ENCODE measurements at places on chromosomes 5 and 9. TPM values are rescaled to one million over a fixed set of nuclear protein-coding genes. Genes with fewer than 3 reads are reported as not detected.

CNOT6 gene
- polyA plus RNA-seq, result 11.4 TPM

LMAN2 gene
- 276 TPM for polyA plus RNA-seq

- no peak overlapping the region for H3K27ac ChIP-seq
- peaks cover 40% of the 10 kb centered on the region for H3K36me3 ChIP-seq
- H3K27me3 ChIP-seq, result no peaks in the 10 kb centered on the region
- H3K4me1 ChIP-seq, result peaks cover 5% of the 10 kb centered on the region
Observed at GRCh38 chr9:137762414-137763061, 115.0 kb upstream of the CACNA1B start.

SLC28A3 gene
- polyA plus RNA-seq, result not detected

DNA sequence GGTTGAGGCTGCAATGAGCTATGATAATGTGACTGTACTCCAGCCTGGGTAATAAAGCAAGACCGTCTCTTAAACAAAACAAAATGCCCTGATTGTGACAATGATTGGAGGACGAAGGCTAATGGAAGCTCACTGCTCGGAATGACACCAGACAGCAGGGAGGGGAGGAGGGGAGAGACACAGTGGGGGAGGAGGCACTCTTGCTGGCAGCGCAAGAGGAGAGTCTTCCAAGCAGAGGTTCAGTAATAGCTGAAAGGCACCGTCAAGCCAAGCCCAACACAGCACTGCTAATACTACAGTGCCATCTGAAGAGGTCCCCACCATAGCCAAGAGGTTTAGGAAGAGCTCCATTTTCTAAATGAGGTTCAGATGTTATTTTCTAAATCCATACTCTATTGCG is 102.3 kb downstream of the GLDC start:
- H3K4me1 ChIP-seq, result no peaks in the 10 kb centered on the region
- no peak overlapping the region for H3K27ac ChIP-seq
- H3K36me3 ChIP-seq, result no peaks in the 10 kb centered on the region
- DNase-seq, result no peak
- no peak overlapping the region for H3K4me3 ChIP-seq

GRCh38 chr9:98811051-98811650 is 3.7 kb downstream of the GALNT12 start:
- DNase-seq, result no peak
- H3K36me3 ChIP-seq, result no peaks in the 10 kb centered on the region
- H3K27ac ChIP-seq, result no peak overlapping the region
- no peak overlapping the region for H3K4me3 ChIP-seq
- peaks cover 22% of the 10 kb centered on the region for H3K4me1 ChIP-seq

- H3K27ac ChIP-seq, result no peak overlapping the region
- H3K4me3 ChIP-seq, result no peak overlapping the region
- no peak for DNase-seq
- no peaks in the 10 kb centered on the region for H3K4me1 ChIP-seq
Observed at GRCh38 chr5:179421144-179421901, 76.1 kb upstream of the ADAMTS2 start.

DNA sequence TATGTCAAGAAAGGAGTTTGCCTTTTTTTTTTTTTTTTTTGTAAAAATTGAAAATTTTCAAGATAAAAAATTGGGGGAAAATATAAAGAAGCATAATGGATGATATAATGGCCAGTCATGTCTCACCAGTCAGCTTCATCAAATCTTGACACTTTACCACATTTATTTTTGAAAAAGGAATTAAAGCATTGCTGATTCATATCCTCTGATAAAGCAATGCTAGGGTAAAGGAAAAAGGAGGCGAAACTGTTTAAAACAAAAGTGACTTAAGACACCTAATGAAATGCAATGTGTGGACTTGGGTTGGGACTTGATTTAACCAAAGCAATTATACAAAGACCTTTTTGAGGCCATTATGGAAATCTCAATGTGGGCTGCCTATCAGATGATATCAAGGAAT is 208.5 kb downstream of the ARHGAP26 start:
- H3K27ac ChIP-seq, result peak overlapping the region; percentile 41
- H3K27me3 ChIP-seq, result no peaks in the 10 kb centered on the region
- DNase-seq, result no peak
- peaks cover 81% of the 10 kb centered on the region for H3K4me1 ChIP-seq

GRCh38 chr5:36457511-36458270 is 148.7 kb upstream of the SLC1A3 start:
- DNase-seq, result no peak
- H3K27me3 ChIP-seq, result no peaks in the 10 kb centered on the region
- H3K27ac ChIP-seq, result no peak overlapping the region
- H3K4me3 ChIP-seq, result no peak overlapping the region

SEMA6A gene
- 0.49 TPM for polyA plus RNA-seq

TMEM215 gene
- not detected for polyA plus RNA-seq

DNA sequence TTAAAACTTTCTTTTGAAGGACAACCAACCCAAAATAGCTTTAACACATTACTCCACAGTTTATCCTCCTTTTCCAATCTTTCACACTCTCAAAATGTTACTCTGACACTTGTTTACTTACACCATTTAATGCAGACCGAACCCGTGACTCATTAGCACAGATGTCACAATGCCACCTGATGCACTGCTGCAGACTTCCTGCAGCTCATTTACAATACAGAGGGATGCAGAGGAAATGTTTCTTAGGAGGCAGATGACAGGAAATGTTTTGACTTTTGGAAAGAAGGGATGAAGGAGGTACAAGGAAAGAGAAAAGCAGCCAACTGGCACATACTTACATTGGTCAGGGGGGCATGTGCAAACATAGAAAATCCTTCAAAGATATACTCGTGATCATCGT is 39.0 kb downstream of the DROSHA start:
- peaks cover 43% of the 10 kb centered on the region for H3K36me3 ChIP-seq
- no peak overlapping the region for H3K27ac ChIP-seq
- DNase-seq, result no peak
- no peaks in the 10 kb centered on the region for H3K27me3 ChIP-seq
- H3K4me3 ChIP-seq, result no peak overlapping the region

REEP2 gene
- 0.24 TPM for polyA plus RNA-seq

GRCh38 chr9:37758747-37759146 is 5.1 kb downstream of the TRMT10B start:
- DNase-seq, result no peak
- H3K36me3 ChIP-seq, result no peaks in the 10 kb centered on the region
- H3K4me3 ChIP-seq, result no peak overlapping the region
- no peak overlapping the region for H3K27ac ChIP-seq
- peaks cover 10% of the 10 kb centered on the region for H3K4me1 ChIP-seq
- no peaks in the 10 kb centered on the region for H3K27me3 ChIP-seq

DNA sequence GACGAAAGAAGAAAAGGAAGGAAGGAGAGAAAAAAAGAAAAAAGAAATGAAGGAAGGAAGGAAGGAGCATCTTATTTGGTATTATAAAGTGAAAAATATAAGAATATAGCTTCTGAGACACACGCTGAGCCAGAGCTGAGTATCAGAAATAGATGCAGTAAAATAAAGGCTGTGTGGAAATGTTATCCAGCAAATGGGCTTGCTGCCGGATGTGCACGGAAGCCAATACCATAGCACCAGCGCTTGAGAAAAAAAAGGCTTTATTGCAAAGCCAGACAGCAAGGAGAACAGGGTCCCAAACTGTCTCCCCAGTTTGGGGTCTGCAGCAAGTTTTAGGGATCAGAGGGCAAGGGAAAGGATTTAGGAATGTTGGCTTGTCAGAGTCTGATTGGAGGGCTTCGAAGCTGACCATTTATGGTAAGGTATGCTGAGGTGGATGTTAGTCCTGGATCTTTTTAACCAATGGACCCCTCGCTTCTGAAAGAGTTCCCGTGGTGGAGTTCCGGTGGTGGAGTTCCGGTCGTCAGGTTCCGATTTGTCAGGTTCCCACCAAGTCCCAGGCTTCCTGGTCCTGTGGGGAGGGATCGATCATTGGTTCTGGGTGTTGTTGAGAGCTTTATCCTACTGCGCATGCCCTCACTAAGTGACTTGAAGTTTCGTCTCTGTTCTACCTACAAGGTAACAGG is 70.4 kb downstream of the SFXN1 start:
- H3K27me3 ChIP-seq, result peaks cover 4% of the 10 kb centered on the region
- no peaks in the 10 kb centered on the region for H3K4me1 ChIP-seq
- no peaks in the 10 kb centered on the region for H3K36me3 ChIP-seq
- no peak for DNase-seq
- no peak overlapping the region for H3K4me3 ChIP-seq
- H3K27ac ChIP-seq, result no peak overlapping the region

ANKRD20A1 gene
- polyA plus RNA-seq, result 1.7 TPM

DNA sequence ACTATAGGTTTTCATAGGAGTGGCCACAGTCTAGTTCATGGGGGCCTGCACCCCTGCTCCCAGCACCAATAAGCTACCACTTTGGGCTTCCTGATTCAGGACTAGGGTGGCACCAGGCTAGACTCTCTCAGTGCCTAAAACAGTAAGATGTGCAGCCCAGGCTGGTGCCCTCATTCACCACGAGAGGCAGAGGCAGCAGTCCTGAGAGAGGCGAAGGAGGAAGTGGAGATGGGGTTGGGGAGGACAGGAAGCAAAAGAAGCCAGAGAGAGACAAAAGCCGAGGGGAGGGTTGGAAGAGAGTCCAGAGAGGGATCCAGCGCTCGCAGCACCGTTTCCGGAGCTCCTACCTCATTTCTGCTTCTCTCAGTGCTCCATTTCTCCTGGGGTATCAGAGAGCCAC is 180.9 kb downstream of the MED10 start:
- no peaks in the 10 kb centered on the region for H3K36me3 ChIP-seq
- H3K4me3 ChIP-seq, result no peak overlapping the region
- no peak overlapping the region for H3K27ac ChIP-seq
- H3K27me3 ChIP-seq, result no peaks in the 10 kb centered on the region

GRCh38 chr5:96651047-96651446 is 11.1 kb upstream of the CAST start:
- no peak overlapping the region for H3K4me3 ChIP-seq
- H3K4me1 ChIP-seq, result no peaks in the 10 kb centered on the region
- DNase-seq, result no peak
- H3K27me3 ChIP-seq, result no peaks in the 10 kb centered on the region

BARX1 gene
- not detected for polyA plus RNA-seq

- H3K27me3 ChIP-seq, result peaks cover 3% of the 10 kb centered on the region
- DNase-seq, result no peak
- H3K36me3 ChIP-seq, result no peaks in the 10 kb centered on the region
- no peaks in the 10 kb centered on the region for H3K4me1 ChIP-seq
- H3K4me3 ChIP-seq, result no peak overlapping the region
- no peak overlapping the region for H3K27ac ChIP-seq
Observed at GRCh38 chr9:123372766-123373446, 16.9 kb downstream of the CRB2 start.

ZNF608 gene
- not detected for polyA plus RNA-seq

GRCh38 chr5:102130386-102130785 is 165.7 kb downstream of the SLCO4C1 start:
- H3K27ac ChIP-seq, result no peak overlapping the region
- H3K4me3 ChIP-seq, result no peak overlapping the region
- no peaks in the 10 kb centered on the region for H3K36me3 ChIP-seq
- no peak for DNase-seq
- no peaks in the 10 kb centered on the region for H3K4me1 ChIP-seq
- no peaks in the 10 kb centered on the region for H3K27me3 ChIP-seq

DNA sequence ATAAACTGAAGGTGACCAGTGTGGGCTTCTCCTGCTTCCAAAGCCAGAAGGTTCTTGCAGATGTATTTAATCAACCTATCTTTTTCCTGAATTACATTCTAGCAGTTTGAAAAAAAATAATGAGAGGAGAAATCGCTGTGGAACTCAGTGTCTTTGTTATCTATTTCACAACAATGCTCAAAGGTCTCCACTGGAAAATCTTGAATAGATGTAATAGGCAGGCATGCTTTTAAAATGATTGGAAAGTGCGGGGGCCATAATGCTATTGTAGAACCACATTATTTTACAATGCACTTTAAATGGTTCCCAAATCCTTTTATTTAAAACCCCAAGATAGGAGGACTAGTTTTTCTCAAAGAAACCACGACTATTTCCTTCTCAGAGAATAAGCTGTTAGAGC is 23.3 kb downstream of the ENC1 start:
- no peaks in the 10 kb centered on the region for H3K4me1 ChIP-seq
- no peak overlapping the region for H3K27ac ChIP-seq
- H3K4me3 ChIP-seq, result no peak overlapping the region
- no peaks in the 10 kb centered on the region for H3K27me3 ChIP-seq
- no peaks in the 10 kb centered on the region for H3K36me3 ChIP-seq

- H3K27ac ChIP-seq, result peak within 1 kb of the TSS; percentile 86
- H3K4me1 ChIP-seq, result peaks cover 35% of the 10 kb centered on the region
- H3K36me3 ChIP-seq, result peaks cover 17% of the 10 kb centered on the region
- DNase-seq, result peak; percentile 51
- no peaks in the 10 kb centered on the region for H3K27me3 ChIP-seq
Observed at GRCh38 chr9:33446946-33447798, at the start of gene AQP3. TSS of gene AQP3 (minus strand) at chr9:33447593. CDS start at chr9:33447530, 63 bp downstream.

DNA sequence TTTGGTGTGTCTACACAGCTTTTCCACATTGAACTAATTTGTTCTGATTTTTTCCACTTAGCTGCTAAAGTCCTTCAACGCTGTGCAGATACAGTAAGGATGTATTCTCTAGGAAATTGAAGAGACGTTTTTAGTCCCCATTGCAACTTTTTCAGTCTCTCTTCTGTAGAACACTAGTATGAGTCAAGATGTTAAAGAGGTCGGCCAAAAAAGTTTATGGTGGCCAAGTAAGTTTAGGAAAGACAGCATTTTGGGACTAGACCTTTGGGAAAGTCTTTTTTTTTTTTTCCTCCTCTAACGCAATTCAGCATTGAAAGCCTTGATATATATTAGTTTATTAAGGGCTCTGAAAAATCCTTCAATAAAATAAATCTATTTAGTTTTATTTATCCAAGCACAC is 243.5 kb upstream of the FBXL7 start:
- no peak for DNase-seq
- H3K4me1 ChIP-seq, result no peaks in the 10 kb centered on the region
- no peaks in the 10 kb centered on the region for H3K27me3 ChIP-seq
- no peak overlapping the region for H3K27ac ChIP-seq

SLC36A3 gene
- polyA plus RNA-seq, result not detected

IL33 gene
- polyA plus RNA-seq, result not detected

GRCh38 chr5:93278896-93279295 is 302.1 kb downstream of the NR2F1-AS1 start:
- no peak overlapping the region for H3K4me3 ChIP-seq
- no peaks in the 10 kb centered on the region for H3K36me3 ChIP-seq
- H3K27ac ChIP-seq, result no peak overlapping the region

GRCh38 chr5:23614422-23614821 is 107.0 kb downstream of the PRDM9 start:
- H3K4me3 ChIP-seq, result no peak overlapping the region
- H3K27me3 ChIP-seq, result no peaks in the 10 kb centered on the region
- H3K36me3 ChIP-seq, result no peaks in the 10 kb centered on the region
- H3K4me1 ChIP-seq, result no peaks in the 10 kb centered on the region

C9 gene
- not detected for polyA plus RNA-seq

OSMR gene
- polyA plus RNA-seq, result not detected

GRCh38 chr5:40475561-40475960 is 204.2 kb upstream of the PTGER4 start:
- no peaks in the 10 kb centered on the region for H3K27me3 ChIP-seq
- H3K4me1 ChIP-seq, result peaks cover 3% of the 10 kb centered on the region
- no peak overlapping the region for H3K4me3 ChIP-seq
- DNase-seq, result no peak

DNA sequence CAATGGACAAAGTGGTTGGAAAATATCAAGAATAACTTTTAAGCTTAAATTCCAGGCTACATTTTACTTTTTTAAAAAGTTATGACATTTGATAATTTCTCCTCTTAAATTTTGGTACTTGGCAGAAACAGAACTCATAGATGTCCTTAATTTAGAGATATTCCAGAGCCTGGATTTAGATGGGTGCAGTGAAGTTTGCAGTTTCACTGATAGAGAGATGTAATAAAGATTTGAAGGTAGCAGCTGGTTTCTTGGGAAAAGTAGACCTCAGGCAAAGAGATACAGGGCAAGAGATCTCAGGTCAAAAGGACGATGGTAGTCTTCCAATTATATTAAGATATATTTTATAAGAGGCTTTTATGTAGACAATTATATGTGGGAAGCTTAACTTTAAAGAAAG is 134.6 kb downstream of the ISL1 start:
- no peak overlapping the region for H3K27ac ChIP-seq
- H3K27me3 ChIP-seq, result no peaks in the 10 kb centered on the region
- no peak overlapping the region for H3K4me3 ChIP-seq

PCDHGA6 gene
- 0.06 TPM for polyA plus RNA-seq
